ENCODE measurements at places on chromosomes 7 and 10.

DNA sequence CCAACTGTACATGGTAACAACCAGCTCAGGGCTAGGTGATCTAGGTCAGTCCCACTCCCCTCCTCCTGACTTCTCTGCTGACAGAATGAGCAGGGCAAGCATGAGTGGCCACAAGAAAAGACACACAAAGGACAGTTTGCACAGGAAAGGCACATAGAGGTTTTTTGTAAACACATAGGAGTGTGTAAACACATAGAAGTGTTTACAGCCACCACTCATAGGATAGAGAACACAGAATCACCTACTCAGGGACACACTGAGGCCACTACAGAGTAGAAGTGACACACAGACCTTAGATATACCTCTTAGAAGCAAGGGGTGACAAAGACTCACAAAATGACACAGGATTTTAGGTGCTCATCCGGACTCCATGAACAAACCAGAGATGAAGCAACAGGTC, 19.0 kb downstream of the NUDCD3 start:
- H3K4me3 ChIP-seq, result no peak overlapping the region
- no peak for DNase-seq
- peaks cover 5% of the 10 kb centered on the region for H3K36me3 ChIP-seq
- peaks cover 4% of the 10 kb centered on the region for H3K4me1 ChIP-seq

DNA sequence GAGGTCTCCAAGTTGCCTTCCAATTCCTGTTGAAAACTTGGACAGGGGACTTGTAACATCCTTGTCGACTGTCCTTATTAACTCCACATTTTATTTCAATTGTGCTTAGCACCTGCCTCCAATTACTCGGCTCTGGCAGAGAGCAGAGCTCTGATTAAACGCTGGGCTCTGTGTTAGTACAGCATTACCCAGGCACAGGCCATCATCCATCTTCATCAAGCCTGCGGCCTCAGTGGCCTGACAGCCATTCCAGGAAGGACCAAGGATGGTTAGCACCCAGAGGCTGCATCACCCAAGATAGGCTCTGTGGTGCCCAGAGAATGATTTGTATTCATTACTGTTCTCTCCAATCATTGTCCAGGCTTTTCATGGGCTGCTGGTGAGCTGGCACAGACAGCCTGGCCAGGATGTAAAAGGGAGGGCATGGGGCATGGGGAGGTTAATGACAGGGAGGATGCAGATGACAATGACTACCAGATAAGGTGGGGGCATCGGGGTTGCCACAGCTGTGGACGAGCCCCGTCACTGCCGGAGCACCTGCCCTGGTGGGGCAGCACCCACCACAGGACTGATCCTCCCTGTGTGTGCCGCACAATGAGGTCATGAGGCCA, 123.3 kb downstream of the PTPN20 start:
- DNase-seq, result no peak
- no peaks in the 10 kb centered on the region for H3K36me3 ChIP-seq
- peaks cover 6% of the 10 kb centered on the region for H3K27me3 ChIP-seq
- no peak overlapping the region for H3K27ac ChIP-seq
- H3K4me1 ChIP-seq, result no peaks in the 10 kb centered on the region

DNA sequence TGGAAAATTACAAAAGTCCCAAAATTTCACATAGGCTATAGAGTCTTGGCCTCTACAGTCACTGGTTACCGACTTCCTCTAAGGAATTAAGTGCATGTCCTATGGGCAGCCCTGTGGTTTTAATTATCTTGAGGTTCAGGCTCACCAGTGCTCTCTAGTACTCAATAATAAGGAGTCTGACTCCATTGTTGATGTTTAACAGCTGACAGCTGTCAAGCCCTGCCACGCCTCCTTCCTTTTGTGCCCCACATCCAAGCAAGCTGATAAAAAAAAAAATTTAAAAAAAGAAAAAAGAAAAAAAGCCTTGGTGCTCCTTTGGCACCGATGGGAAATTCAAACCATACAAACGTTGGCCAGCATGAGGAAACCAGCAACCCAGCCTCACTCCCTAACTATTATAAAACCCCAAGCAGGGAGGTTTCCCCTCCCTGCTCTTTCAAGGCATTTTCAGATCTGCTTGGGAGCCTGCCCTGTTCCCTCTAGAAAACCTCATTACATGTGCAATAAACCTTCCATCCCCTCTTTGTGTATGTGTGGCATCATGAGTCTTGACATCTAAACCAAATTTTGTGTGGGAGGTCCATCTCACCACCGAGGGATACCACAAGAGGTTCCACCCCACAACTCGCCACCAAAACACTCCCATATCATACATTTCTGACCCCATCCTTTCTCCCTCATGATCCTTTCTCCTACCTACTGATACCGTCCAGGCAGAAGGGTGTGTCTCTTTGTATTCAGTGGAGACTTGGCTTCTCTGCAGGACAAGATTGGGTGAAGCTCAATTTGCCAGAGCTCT, 70.9 kb upstream of the CCDC71L start:
- no peak overlapping the region for H3K4me3 ChIP-seq
- no peak for DNase-seq
- H3K27ac ChIP-seq, result no peak overlapping the region
- H3K4me1 ChIP-seq, result peaks cover 3% of the 10 kb centered on the region

DNA sequence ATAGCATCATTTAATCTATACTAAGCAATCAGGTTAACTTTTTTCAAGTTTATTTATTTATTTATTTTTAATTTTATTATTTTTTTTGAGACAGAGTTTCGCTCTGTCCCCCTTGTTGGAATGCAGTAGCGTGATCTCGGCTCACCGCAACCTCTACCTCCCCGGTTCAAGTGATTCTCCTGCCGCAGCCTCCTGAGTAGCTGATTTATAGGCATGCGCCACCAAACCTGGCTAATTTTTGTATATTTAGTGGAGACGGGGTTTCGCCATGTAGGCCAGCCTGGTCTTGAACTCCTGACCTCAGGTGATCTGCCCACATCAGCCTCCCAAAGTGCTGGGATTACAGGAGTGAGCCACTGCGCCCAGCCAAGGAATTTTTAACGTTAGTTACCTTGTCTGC, 635 bp upstream of the MYPN start:
- no peaks in the 10 kb centered on the region for H3K36me3 ChIP-seq
- H3K4me3 ChIP-seq, result no peak overlapping the region
- no peaks in the 10 kb centered on the region for H3K4me1 ChIP-seq
- no peak for DNase-seq

- H3K36me3 ChIP-seq, result no peaks in the 10 kb centered on the region
- peaks cover 1% of the 10 kb centered on the region for H3K27me3 ChIP-seq
- no peak for DNase-seq
- H3K4me1 ChIP-seq, result peaks cover 9% of the 10 kb centered on the region
- H3K27ac ChIP-seq, result peak overlapping the region; percentile 89
Measured at GRCh38 chr7:94182721-94183120, 178.6 kb upstream of the BET1 start.

DNA sequence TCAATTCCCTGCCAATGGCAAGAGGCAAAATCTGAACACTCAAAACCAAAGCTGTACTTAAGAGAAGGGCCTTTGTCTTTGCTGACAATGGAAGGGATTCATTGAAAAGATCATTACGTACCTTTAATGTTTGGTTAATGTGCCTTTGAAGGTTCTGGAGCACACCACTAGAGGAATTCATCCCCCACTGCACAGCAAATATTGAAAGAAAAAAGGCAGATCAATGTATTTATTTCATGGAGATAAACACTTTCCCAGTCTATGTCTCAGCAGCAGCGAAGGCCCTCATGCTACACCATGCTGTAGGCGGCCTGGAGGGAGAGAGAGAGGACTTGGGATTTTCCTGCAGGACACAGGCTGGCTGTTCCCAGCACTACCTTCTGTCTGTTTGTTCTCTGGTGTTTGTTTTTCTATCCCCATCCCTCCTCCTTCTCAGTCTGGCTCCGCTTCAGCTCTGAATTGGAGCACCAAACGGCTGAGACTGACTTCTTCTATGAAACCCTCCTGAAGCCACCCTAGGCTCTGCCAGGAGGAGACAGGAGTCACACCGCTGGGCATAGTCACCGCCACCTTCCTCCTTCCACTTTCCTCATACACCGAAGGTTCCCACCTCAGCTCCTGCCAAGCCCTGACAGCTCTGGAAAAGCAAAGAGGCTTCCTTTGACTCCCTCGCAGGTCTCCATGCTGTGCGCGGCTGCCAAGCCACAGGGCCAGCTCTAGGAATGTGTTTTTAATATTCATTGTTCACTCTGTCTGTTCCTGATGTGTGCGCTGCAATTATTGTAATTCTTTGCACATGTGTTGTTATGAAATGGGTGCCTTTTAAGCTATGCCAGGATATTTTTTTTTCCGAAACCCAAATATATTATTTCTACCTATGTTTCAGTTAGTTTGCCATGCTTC, 301.5 kb downstream of the FZD1 start:
- H3K27ac ChIP-seq, result no peak overlapping the region
- peaks cover 2% of the 10 kb centered on the region for H3K27me3 ChIP-seq
- no peaks in the 10 kb centered on the region for H3K36me3 ChIP-seq
- DNase-seq, result no peak

- peaks cover 2% of the 10 kb centered on the region for H3K4me1 ChIP-seq
- peaks cover 7% of the 10 kb centered on the region for H3K27me3 ChIP-seq
- H3K4me3 ChIP-seq, result no peak overlapping the region
- peaks cover 6% of the 10 kb centered on the region for H3K36me3 ChIP-seq
Measured at GRCh38 chr10:97882142-97883091, 32.8 kb downstream of the GOLGA7B start.

DNA sequence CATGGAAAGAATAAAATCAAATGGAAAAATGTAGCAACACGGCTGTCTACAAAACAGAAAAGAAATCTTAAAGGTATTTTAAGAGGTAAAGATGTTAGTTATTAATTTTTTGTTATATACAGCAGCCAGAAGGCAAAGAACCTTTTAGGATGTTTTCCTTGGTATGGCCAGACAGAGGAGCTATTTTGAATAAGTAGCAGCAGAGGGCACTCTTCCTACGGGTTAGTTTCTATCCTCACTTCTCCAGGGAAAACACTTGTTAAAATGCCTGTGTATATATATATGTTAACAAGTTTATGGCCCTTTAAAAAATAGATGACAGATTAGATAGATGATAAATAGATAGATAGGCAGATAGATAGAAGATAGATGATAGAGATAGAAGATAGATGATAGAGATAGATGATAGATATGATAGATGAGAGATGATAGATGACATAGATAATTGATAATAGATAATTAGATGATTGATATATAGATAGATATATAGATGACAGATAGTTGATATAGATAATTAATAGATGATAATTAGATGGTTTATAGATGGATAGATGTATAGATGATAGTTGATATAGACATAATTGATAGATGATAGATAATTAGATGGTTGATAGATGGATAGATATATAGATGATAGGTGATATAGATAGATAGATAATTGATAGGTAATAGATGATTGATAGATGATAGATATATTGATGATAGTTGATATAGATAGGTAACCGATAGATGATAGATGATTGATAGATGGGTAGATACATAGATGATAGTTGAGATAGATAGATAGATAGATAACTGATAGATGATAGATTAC, 57.8 kb upstream of the WIPF3 start:
- no peaks in the 10 kb centered on the region for H3K4me1 ChIP-seq

GRCh38 chr10:13483951-13484350, 44.9 kb downstream of the BEND7 start:
- no peak overlapping the region for H3K27ac ChIP-seq
- DNase-seq, result no peak
- no peaks in the 10 kb centered on the region for H3K4me1 ChIP-seq

- no peaks in the 10 kb centered on the region for H3K27me3 ChIP-seq
- no peak overlapping the region for H3K4me3 ChIP-seq
Measured at GRCh38 chr10:63605197-63605967, 84.2 kb downstream of the REEP3 start.

- H3K27ac ChIP-seq, result no peak overlapping the region
- H3K36me3 ChIP-seq, result no peaks in the 10 kb centered on the region
- no peak overlapping the region for H3K4me3 ChIP-seq
- no peaks in the 10 kb centered on the region for H3K27me3 ChIP-seq
Measured at GRCh38 chr10:18229826-18230225, 89.6 kb downstream of the CACNB2 start.

- no peaks in the 10 kb centered on the region for H3K4me1 ChIP-seq
- no peaks in the 10 kb centered on the region for H3K36me3 ChIP-seq
- H3K27ac ChIP-seq, result no peak overlapping the region
- no peak for DNase-seq
- no peak overlapping the region for H3K4me3 ChIP-seq
Measured at GRCh38 chr10:107561136-107561650, 396.7 kb upstream of the SORCS1 start.

GRCh38 chr10:125011926-125012705, 70.2 kb downstream of the ZRANB1 start:
- peaks cover 28% of the 10 kb centered on the region for H3K36me3 ChIP-seq
- H3K27me3 ChIP-seq, result peaks cover 14% of the 10 kb centered on the region
- peaks cover 43% of the 10 kb centered on the region for H3K4me1 ChIP-seq
- H3K27ac ChIP-seq, result peak overlapping the region; percentile 52
- no peak for DNase-seq
- H3K4me3 ChIP-seq, result no peak overlapping the region

DNA sequence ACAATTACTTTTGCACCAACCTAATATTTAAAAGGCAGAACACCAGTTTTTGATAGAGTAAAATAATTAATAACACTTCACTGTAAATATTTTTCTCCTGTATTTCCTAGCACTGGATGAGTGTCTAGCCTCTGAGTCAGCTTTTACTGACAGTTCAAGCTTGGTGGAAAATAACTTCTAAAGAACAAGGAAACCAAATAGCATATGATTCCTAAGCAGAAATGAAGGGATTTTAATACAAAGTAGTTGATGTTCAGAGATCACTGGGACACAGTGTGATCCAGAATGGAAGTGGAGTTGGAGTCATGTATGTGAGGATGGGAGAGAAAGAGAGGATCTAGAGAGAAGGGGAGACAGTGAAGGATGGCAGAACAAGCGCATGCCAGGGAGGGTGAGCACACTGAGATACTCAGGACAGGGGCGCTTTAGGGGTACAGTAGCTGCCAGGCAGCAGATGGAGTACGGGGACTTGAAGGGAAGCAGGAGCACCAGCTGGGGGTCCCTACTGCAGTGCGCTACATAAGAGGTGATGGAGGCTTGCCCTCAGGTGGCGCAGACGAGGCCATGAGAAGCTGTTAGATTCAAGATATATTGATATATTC, 117.9 kb upstream of the KLF6 start:
- H3K27ac ChIP-seq, result no peak overlapping the region
- no peak overlapping the region for H3K4me3 ChIP-seq
- no peaks in the 10 kb centered on the region for H3K36me3 ChIP-seq
- H3K27me3 ChIP-seq, result no peaks in the 10 kb centered on the region
- H3K4me1 ChIP-seq, result no peaks in the 10 kb centered on the region

- no peak for DNase-seq
- H3K27ac ChIP-seq, result no peak overlapping the region
- no peaks in the 10 kb centered on the region for H3K27me3 ChIP-seq
- H3K4me3 ChIP-seq, result no peak overlapping the region
- H3K4me1 ChIP-seq, result peaks cover 3% of the 10 kb centered on the region
- H3K36me3 ChIP-seq, result no peaks in the 10 kb centered on the region
Measured at GRCh38 chr7:105594034-105594433, 12.7 kb upstream of the EFCAB10 start.

GRCh38 chr10:103719036-103719435, 136.3 kb downstream of the SH3PXD2A start:
- no peak for DNase-seq
- H3K27ac ChIP-seq, result peak overlapping the region; percentile 24
- H3K4me3 ChIP-seq, result no peak overlapping the region
- peaks cover 14% of the 10 kb centered on the region for H3K36me3 ChIP-seq
- H3K27me3 ChIP-seq, result peaks cover 5% of the 10 kb centered on the region
- H3K4me1 ChIP-seq, result peaks cover 11% of the 10 kb centered on the region

- H3K27ac ChIP-seq, result no peak overlapping the region
- no peaks in the 10 kb centered on the region for H3K36me3 ChIP-seq
- H3K4me3 ChIP-seq, result no peak overlapping the region
- no peaks in the 10 kb centered on the region for H3K4me1 ChIP-seq
- no peak for DNase-seq
Measured at GRCh38 chr7:91293136-91293535, 28.9 kb downstream of the FZD1 start.
